CD4-positive, alpha-beta T cell treated with Interleukin-10 for 1 hour (primary cell): ENCODE measurements at places on chromosomes 7 and 10.

DNA sequence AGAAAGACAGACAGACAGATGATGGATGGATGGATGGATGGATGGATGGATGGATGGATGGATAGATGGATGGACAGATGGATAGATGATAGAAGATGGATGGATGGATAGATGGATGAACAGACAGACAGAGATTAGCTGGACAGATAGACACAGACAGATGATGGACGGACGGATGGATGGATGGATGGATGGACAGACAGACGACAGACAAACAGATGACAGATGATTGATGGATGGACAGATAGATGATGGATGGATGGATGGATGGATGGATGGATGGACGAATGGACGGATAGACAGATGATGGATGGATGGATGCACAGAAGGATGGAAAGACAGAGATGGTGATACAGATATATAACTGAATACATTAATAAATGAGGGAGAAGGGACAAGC lies 190.9 kb upstream of the CALN1 start:
- no peak for DNase-seq

- DNase-seq, result no peak
These were observed 127.7 kb downstream of the ADCY1 start for GRCh38 chr7:45701701-45702510.

- DNase-seq, result no peak
These were observed 12.1 kb upstream of the KPNA7 start for GRCh38 chr7:99219985-99220384.

GRCh38 chr7:92665926-92666325 lies 75.7 kb upstream of the FAM133B start:
- DNase-seq, result no peak

- no peak for DNase-seq
These were observed 219.2 kb upstream of the ZNF32 start for GRCh38 chr10:43867667-43868565.

- DNase-seq, result no peak
These were observed 675.1 kb upstream of the PCDH15 start for GRCh38 chr10:55476129-55476528.

DNA sequence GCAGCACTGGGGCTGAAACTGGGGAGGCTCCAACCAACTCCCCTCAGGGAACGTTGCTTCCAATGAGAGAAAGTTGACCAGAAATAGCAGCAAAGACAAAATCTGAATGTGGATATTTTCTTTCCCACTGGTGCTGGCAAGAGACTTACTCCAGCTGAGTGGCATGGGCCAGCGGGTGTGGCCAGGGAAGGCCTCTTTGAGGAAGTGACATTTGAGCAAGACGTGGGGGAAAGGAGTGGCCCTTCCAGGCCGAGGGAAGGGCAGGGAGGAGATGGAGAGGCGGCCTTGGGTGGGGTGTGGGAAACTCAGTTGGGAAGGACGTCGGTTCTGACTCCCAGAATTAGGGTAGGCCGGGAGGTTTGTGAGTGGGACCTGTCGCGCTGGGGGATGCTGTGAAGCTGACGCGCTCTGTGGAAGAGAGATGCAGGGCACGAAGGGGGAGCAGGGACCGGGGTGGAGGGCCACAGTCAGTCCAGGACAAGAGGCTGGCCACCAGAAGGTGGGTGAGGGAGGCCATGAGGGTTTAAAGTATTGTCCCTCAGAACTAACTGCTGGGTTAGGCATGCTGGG lies 96.7 kb upstream of the IKZF1 start:
- DNase-seq, result no peak

GRCh38 chr7:18675579-18675978 lies 180.0 kb downstream of the HDAC9 start:
- no peak for DNase-seq

DNA sequence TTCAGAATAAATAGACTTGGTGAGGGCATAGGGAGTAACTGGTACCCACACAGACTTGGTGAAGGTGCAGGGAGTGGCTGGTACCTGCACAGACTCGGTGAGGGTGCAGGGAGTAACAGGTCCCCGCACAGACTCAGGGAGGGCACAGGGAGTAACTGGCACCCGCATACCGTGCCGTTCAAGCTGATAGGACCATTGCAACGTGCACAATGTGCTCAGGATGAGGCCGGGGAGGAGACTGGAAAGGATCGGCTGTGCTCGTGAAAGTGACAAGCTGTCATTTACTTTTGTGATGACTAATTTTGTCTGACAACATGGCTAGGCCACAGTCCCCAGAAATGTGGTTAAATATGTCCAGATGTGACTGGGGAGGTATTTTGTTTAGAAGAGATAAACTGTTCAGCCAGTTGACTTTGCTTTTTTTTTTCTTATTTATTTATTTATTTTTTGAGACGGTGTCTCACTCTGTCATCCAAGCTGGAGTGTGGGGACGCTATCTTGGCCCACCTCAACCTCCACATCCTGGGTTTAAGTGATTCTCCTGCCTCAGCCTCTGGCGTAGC lies 76.2 kb upstream of the NMT2 start:
- DNase-seq, result no peak

DNA sequence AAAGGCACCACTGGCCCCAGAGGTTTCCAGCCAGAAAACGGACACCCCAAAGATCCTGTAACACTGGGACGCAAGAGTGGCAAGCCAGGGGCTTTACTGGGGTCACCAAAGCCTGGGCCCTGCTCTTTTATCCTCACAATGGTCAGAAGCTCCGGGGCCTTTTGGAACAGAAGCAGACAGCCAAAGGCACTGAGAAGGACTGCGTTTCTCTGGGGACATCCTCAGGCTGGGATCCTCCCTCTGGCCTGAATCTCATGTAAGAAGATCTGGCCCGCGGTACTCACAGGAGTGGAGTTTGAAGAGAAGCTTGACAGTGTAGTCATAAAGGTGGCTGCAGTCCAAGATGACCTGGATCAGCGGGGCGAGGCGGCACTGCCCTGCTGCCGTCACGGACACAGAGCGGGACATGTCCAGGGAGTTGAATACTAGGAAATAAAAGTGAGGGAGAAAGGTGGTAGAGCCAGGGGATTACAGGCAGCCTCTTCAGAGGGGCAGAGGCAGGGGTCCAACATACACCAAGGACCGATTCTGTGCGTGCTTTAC lies 81.4 kb downstream of the SPDYE5 start:
- DNase-seq, result no peak

DNA sequence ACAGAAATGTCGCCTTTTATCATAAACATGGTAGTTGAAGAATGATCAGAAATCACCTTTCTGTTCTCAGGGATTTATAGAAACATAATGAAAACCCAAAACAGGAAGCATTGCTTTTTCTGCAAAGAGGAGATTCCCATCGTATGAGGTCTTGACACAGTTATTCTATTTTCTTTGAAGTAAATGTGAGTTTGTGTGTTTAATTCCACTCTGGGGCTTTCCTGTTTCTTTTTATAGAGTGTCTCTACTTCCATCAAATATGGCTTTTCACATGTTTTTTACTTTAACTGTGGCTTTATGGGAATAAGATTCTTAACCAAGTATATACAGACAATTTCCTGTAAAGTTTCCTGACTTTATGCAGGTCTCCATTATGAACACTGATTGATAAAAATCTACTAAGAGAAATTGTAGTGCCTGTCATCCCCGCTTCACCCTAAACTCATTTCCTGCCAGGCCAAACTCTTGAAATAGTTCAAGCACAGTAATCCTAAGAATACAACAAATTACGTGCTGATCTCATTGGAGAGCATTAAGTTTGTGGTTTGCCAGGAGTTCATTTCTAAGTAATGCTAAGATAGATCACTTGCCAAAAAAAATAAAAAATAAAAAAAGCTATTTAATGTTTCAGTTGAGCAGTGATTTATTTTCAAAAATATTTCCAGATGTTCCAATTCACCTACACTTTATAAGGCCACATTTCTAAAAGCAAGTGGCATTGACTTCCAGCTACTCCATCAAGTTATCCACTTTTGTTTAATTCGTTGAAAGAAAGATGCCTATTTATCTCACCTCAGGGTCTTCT lies 52.2 kb upstream of the SEC61G start:
- no peak for DNase-seq

DNA sequence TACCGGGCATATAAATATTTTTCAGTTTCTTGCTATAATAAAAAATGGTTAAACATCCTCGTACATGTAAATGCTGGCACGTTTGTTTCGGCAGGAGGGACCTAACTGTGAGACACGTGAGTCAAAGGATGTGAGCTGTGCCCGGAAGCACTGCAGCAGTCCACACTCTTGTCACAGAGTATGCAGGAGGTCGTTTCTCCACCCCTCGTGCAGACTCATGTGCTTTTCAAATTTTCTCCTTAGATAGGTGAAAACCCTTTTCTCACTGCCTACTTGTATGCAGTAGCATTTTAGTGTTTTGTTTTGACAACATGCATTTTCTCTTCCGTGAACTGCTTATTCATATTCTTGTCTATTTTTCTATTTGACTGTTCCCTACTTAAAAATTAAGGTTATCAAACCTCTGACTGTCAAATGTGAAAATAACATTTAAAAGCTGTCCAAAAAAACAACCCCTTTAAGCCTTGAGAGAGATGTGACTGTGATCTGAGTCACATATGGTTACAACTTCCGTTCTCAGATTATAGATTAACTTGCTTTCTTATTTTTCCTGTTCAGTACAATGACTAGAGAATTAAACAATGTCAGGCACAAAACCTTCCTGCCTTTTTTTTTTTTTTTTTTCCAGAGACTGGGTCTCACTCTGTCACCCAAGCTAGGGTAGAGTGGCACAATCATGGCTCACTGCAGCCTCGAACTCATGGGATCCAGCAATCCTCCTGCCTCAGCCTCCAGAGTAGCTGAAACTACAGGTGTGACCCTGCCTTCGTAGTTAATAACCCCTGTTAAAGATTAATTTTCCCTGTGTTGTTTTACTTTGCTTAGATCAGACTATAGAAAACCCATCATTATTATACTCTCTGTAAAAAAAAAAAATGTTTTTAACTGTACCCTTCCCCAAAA lies 45.1 kb downstream of the DPY19L1 start:
- peak; percentile 64 for DNase-seq

- DNase-seq, result no peak
These were observed 34.9 kb downstream of the INSYN2A start for GRCh38 chr10:127161482-127161881.

GRCh38 chr7:85644272-85644671 lies 457.4 kb upstream of the SEMA3D start:
- no peak for DNase-seq

GRCh38 chr7:31933481-31933880 lies 136.7 kb downstream of the PDE1C start:
- DNase-seq, result no peak

DNA sequence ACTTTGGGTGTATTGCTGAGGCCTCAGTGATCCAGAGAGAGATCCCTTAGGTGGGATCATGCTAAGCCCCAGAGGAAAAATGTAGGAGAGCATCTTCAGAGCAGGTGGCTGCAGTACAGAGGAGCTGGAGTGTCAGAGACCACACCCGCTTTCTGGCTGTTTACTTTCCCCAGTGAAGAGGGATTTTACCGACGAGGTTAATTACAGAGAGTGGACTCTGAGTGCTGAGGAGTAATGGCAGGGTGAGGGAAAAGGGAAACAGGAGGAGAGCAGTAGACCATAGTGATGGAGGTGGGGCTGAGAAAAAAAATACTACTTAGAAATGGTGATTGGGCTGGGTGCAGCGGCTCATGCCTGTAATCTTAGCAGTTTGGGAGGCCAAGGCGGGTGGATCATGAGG lies 43.3 kb upstream of the HBP1 start:
- DNase-seq, result no peak

DNA sequence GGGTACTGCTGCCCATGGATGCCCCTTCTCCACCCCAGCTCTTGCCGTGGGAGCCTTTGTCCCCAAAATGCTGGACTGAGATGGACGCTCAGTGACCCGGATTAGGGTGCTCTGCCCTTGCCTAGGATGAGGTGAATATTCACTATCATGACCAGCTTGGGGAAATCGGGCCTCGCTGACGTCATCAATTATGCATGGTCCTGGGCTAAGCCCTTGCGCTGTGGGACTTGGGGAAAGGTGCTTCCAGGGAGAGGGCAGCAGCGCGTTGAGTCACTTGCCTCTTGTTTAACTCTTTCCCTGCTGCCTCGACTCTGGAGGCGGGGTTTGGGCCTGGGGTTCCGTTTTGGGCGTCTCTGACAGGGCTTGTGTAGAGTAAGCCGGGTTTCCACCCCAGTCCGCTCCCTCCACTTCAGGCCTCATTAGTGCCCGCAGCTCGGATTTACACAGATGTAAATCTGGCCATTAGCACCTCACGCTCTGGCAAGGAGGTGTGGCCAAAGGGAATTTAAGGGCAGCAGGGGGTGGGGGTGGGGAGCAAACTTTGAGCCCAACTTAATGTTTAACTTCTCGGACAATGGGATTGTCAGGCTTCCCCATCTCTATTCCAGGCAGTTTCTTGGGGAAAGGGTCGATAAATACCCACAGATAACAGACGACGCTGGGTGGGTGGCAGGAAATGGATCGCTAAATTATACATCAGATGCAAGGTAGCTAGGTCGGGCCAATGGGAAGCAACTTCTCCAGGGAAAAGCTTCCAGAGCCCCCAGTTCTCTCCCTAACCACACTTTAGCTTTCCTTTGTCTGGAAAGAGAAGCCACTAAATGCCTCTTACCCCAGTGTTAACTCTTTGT lies 51.3 kb upstream of the TCF7L2 start:
- no peak for DNase-seq

GRCh38 chr7:145092766-145093165 lies 256.9 kb upstream of the TPK1 start:
- DNase-seq, result no peak

GRCh38 chr10:117003336-117003735 lies 1.7 kb downstream of the SHTN1 start:
- DNase-seq, result no peak

GRCh38 chr10:3784510-3785250 lies at the start of gene KLF6:
Gene KLF6 (minus strand): TSS chr10:3785209. CDS start chr10:3785014, 195 bp downstream.
- no peak for DNase-seq

DNA sequence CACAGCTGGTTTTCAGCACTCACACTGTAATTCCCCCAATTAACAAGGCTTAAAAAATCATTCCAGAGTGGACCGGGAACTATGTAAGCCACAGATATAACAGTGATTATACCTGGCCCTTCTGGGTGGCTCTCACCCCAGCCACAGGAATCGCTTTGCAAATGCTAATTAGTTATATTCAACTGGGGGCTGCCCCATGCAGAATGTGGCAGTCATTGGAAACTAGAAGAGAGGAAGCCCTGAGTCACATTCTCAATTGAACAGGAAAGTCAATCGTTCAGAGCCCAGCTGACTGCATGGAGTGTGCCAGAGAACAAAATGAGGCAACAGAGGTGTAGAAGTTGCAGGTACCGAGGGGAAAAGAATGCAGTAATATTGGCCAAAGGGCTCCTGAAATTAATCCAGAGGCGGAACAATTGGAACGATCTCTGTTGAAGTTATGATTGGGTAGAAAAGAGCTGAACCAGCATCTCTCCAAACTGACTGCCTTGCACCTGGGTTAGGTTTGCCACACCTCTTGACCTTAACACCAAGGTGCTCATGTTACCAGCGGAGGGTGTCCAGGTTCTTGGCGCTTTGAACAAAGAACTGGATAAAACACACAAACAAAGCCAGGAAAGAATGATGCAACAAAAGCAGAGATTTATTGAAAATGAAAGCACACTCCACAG lies 909.7 kb upstream of the AUTS2 start:
- DNase-seq, result no peak

GRCh38 chr10:88960802-88961201 lies 8.2 kb upstream of the ACTA2 start:
- DNase-seq, result no peak

- DNase-seq, result no peak
These were observed 232.7 kb downstream of the KLF6 start for GRCh38 chr10:3552281-3552680.
